ENCODE measurements at places on chromosomes 11 and 22. TPM values are rescaled to one million over a fixed set of nuclear protein-coding genes. Genes with fewer than 3 reads are reported as not detected.

DNA sequence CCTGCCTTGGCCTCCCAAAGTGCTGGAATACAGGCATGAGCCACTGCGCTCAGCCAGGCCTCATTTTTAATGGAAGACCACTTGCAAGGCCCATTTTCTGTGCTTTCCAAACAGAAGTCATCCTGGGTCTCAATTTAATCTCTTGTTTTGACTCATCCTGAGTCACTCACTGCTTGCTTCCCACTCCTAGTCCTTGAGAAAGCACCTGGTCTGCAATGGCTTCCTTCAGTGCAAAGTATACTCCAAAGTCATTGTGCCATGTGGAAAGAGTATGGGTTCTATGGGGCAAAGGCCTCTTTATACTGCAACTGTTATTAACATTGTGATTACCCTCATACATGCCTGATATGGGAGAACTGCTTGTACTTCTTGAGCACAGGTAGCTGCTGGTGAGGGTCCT, 18.3 kb upstream of the SLC5A1 start:
- H3K27ac ChIP-seq, result no peak overlapping the region
- no peak overlapping the region for H3K4me3 ChIP-seq
- no peak for DNase-seq
- no peaks in the 10 kb centered on the region for H3K36me3 ChIP-seq

The ANO3 gene
- polyA plus RNA-seq, result 0.09 TPM

The SLC22A6 gene
- not detected for polyA plus RNA-seq

The LDLRAD3 gene
- polyA plus RNA-seq, result 17.0 TPM

The RGL4 gene
- 1.4 TPM for polyA plus RNA-seq

The NEFH gene
- polyA plus RNA-seq, result 3.2 TPM
